DMS153 (cell line): ENCODE measurements at places on chromosomes 2 and 18.

DNA sequence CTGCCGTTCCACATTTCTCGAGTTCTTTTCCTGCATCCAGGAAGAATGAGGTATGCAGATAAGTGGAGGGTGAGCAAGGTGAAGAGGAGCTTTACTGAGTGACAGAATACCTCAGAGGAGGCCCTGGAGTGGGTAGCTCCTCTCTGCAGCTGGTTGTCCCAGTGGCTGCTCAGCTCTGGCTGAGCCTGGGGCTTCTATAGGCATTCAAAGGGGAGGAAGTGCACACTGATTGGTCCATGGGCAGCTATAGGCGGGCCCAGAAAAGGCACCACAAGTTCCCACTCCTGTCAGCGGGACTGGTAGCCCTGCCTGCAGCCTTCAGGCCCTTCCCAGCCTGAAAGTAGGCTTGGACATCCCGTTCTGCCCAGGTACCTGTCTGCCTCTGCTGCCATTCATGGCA is 94.7 kb downstream of the DOK6 start:
- DNase-seq = no peak

GRCh38 chr2:78561876-78562275 is 463.6 kb upstream of the REG3G start:
- no peak for DNase-seq

DNA sequence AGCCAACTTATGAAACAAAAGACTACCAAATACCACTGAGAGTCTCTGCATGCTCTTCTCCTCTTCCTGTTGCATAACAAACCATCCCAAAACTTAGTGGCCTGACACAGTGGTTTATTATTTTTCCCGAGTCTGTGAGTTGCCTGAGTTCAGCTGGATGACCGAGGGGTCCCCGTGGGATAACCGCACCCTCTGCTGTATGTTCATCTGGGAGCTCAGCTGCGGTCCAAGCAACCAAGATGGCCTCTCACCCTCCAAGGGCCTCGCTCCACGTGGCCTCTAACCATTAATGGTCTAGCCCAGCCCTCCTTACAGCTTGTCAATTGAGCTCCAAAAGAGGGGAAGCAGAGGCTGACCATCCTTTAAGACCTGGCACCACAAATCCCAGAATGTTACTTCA is 17.1 kb downstream of the ITM2C start:
- DNase-seq = no peak

GRCh38 chr2:69517410-69517809 is 80.2 kb upstream of the NFU1 start:
- no peak for DNase-seq

DNA sequence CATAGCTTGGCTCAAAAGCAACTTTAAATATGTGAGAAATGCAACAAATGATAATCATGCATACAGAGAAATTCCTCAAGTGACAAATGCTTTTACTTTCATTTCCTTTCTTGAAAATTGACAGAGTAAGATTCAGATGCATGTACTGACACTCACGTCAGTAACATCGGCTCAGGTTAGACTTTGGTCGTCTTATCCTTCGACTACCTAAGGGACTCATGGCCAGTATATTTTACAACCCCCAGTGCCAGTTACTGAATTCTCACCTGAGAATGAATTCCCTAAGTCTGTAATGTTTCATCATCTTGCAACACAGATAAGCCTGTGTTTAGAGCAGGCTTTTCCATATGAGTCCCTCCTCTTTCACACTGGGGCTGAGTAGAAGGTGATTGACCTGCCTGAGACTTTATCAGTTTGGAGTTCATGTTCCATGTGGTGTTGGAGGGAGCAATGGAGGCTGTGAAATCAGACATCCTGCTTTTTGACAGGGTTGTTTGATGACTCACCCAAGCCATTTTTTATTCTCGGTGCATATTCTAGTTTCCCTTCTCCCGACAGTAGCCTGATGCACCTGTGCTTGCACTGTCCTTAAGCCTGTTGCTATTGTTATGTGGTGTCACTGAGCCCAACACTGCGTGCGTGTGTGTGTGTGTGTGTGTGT is 30.5 kb upstream of the ATP8B1 start:
- peak; percentile 22 for DNase-seq

DNA sequence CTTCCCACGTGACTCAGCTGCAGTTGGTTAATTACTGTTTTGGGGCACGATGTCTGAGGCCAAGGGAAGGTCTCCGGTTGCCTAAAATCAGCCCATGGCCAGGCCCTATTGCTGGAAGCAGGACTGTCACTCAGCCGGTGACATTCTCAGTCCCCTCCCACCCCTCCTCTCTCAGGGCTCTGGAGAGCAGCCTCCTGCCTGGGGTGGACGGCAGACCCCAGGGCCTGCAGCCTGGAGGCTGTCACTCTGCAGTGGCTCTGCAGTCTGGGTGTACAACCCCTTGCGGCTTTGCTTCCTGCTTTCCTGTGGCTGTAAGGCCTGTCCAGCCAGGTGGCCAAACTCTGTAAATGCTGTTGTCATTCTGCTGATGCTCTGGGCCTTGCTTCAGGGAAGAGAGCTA is 32.8 kb downstream of the ZBTB7C start:
- no peak for DNase-seq

GRCh38 chr2:34808426-34808825 is 1209.3 kb upstream of the FAM98A start:
- no peak for DNase-seq

GRCh38 chr18:37438417-37439180 is 127.0 kb downstream of the CELF4 start:
- DNase-seq = no peak

GRCh38 chr2:26934985-26935384 is 35.5 kb upstream of the MAPRE3 start:
- no peak for DNase-seq
